ENCODE measurements at places on chromosomes 5 and 9. TPM values are rescaled to one million over a fixed set of nuclear protein-coding genes. Genes with fewer than 3 reads are reported as not detected.

SMIM33 gene
- not detected for total RNA-seq

SPATA31C1 gene
- not detected for total RNA-seq

SV2C gene
- not detected for total RNA-seq

IRX4 gene
- total RNA-seq, result not detected

PCDHB13 gene
- total RNA-seq, result 0.26 TPM

CDKN2B gene
- 44.9 TPM for total RNA-seq

BTNL3 gene
- not detected for total RNA-seq

MARCOL gene
- total RNA-seq, result not detected

ST8SIA4 gene
- total RNA-seq, result 0.26 TPM

MYO10 gene
- total RNA-seq, result 95.5 TPM

PCDHB5 gene
- total RNA-seq, result 2.8 TPM

SHISAL2B gene
- total RNA-seq, result not detected

TMEM232 gene
- total RNA-seq, result 5.6 TPM

IFNW1 gene
- total RNA-seq, result not detected

PCDHGA10 gene
- 10.2 TPM for total RNA-seq

FOXD4L6 gene
- not detected for total RNA-seq

GBGT1 gene
- 3.3 TPM for total RNA-seq

RGMB gene
- total RNA-seq, result 38.3 TPM

NLN gene
- total RNA-seq, result 33.7 TPM

PCDHA8 gene
- total RNA-seq, result 0.33 TPM

ESM1 gene
- 1.8 TPM for total RNA-seq

CDO1 gene
- total RNA-seq, result 6.9 TPM

DCTN3 gene
- total RNA-seq, result 106 TPM

SKIC3 gene
- total RNA-seq, result 152 TPM

EMB gene
- 11.6 TPM for total RNA-seq

All from fibroblast of lung (primary cell).